ENCODE measurements at places on chromosomes 3 and 15. TPM values are rescaled to one million over a fixed set of nuclear protein-coding genes. Genes with fewer than 3 reads are reported as not detected.

The ACVR2B gene
- total RNA-seq: 4.5 TPM

- no peak for DNase-seq
Observed at GRCh38 chr3:126555795-126556636, 2.7 kb downstream of the C3orf22 start.

GRCh38 chr3:140468407-140468806 is 209.5 kb upstream of the TRIM42 start:
- DNase-seq: no peak

GRCh38 chr15:50224606-50225005 is 40.9 kb downstream of the HDC start:
- DNase-seq: no peak

GRCh38 chr3:53816425-53816824 is 29.8 kb downstream of the CHDH start:
- DNase-seq: no peak

The CFAP91 gene
- 0.29 TPM for total RNA-seq

DNA sequence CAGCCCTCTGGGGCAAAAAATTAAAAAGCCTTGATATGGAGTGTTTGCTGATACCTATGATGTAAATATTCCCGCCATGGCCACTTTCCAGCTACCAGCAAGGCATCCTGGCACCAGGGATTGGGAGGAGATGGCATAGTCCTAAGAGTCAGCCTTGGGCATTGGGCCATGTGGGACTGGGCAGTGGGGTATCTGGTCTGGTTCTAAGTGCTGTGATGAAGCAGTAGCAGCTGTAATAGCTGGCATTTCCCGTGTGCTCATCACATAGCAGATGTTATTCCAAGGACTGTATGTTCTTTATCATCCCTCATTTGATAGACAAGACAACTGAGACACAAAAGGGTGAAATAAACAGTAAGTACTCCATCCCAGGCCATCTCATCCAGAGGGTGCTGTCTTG is 6.9 kb upstream of the SACM1L start:
- no peak for DNase-seq

DNA sequence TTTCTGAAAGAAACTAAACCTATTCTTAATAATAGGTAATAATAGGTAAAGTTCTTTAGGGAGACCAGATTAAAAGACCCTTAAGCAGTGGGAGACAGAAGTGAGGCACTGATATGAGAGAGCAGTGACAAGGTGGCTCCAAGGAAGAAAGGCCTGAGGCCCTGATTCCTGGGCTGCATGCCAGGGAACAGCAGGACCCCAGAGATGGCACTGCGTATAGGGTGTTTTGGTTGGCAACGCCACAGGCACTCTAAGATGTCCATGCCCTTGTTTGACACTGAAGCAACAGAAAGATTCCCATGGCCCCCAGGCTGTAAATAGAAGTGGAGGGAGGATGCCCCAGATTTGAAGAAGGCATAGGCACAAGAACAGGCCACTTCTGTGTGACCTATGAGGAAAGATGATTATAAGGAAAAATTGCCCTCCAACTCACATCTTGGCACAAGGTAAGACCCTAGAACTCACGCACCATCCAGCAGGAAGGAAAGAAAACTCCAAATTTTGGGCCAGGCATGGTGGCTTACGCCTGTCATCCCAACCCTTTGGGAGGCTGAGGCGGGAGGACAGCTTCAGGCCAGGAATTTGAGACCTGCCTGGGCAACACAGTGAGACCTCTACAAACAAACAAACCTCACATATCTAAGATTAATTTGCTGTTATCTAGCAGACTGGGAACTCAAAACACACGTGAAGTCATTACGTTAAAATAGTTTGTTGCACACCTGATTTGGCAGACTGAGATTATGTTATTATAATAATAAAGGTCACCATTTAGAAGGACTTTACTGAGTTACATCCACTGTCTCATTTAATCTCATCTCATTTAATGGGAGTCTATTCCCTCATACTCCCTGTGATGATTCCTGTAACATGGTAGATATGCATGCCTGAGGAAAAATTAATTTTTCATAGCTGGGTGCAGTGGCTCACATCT is 10.5 kb upstream of the BLM start:
- DNase-seq: no peak

DNA sequence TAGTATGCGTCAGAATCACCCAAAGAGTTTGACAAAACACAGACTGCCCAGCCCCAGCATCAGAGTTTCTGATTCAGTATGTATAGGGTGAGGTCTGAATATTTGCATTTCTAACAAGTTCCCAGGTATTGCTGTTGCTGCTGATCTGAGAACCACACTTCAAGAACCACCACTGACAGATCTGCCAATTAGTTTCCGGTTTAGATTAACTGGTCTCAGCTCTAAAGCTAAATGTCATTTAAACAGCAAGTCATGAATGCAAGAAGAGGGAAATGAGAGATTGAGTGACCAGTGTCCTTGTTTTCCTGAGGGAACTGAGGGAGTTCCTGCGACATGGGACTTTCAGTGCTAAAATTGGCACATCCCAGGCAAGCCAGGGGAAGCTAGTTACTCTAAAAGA is 305.0 kb downstream of the ZNF385D start:
- DNase-seq: no peak

DNA sequence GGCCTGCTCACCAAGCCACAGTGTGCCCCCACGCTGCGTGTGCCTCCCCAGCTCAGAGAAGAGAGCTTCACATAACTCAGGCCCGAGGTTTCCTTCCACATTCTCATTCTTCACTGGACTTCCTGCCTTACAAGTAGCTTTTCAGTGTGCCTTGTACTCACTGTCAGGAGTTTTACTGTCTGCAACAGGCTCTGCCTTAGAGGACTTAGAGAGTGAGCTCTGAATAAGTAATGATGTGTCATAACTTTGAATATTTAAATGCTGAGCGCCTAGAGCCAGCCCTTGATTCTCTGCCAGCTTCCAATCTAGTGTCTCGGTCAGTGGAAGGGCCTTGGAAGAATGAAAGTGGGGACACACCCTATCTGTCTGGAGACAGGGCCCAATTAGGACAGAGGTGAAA is 41.8 kb downstream of the ITGB5 start:
- DNase-seq: no peak

GRCh38 chr15:89615135-89615534 is 39.9 kb downstream of the TICRR start:
- no peak for DNase-seq

- no peak for DNase-seq
Observed at GRCh38 chr3:127689266-127689860, 16.6 kb downstream of the ABTB1 start.

- DNase-seq: no peak
Observed at GRCh38 chr3:50237133-50237651, 1.2 kb downstream of the GNAI2 start.

- no peak for DNase-seq
Observed at GRCh38 chr3:30964612-30965011, 70.2 kb upstream of the GADL1 start.

Data from activated T-cell treated with anti-CD3 and anti-CD28 coated beads, Interleukin-2, amount 50 U/mL, for 4 hours (primary cell).